ENCODE measurements at places on chromosomes 7 and 10.

GRCh38 chr10:96411716-96412320 lies 53.0 kb upstream of the OPALIN start:
- DNase-seq, result no peak

GRCh38 chr10:31896968-31897384 lies 31.7 kb downstream of the ARHGAP12 start:
- no peak for DNase-seq

DNA sequence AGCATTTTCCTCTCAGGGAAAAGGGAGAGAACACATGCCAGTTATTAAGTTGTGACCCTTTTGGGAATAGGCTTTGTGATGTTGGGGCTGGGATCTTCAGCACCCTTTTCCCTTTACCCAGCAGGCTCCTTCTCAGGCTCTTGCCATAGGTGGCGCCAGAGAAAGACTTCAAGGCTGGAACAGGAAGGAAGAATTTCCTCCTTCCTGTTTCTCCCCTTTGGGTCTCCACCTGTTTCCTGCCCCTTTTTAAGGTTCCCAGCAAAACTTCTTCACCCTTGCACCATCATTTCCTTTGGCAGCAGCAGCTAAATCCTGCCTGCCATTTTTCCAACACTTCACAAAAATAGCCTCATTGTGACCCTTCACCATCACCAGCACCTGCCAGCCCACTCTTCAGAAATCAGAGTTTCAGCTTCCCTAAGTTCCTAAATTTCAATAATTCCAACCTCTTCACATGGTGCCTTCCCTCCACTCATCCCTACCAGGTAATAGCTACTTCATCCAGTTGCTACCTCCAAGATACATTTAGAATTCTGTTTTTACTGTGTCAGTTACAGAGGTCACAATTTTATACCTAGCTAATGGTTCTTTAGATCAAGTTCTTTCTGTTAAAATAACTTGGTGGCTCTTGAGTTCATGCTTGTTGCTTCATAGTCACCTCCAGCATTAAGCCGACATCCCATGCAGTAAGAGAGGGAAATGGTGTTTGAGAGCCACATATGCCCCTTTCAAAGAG lies 22.4 kb upstream of the FOXK1 start:
- DNase-seq, result no peak

- DNase-seq, result no peak
Observed at GRCh38 chr10:20622531-20623211, 274.4 kb downstream of the NEBL start.

DNA sequence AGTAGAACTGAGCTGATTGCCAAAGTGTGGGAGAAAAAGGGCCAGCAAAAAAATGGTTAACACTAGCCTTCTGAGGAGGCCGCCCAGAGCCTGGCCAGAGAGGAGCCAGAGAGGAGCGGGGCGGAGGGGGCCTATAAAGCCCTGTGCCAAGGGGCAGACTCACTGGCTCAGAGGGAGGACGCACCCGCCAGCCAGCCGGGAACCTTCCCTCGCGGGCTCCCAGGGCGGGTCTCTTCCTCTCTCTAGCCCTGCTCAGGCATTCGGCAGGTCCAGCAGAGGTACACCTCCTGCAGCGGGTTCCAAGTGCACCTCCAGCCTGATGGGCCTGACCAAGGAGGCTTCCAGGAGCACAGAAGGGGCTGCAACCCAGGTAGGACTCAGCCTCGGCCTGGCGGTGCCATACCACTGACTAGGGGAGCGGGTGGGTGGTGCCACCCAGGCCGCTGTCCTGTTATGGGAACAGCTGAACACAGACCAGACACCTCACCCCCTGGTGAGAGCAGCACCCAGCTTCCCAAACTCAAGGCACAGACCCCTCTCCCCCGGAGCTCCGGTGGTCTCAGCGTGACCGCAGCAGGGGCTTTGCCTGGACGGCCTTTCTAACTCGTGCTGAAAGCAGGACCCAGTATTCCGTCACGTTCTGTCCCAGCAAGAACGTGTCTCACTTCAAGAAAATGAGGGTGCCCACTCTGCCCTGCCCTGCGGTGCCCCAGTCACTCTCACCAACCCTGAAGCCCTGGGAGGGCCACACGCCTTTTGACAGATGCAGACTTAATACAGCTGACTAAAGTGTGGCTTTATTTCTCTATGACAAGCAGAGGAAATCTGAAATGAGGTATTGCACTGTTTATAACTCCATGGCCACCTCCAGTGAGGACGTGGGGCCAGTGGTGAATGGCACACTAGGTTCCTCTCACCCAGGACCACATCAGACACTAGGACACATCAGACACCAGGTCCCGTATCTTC lies at the start of gene GPER1:
Gene GPER1 (plus strand): TSS at position 162 of the 969 bp plus-strand sequence. CDS start 3,616 bp downstream, outside the sequence.
- DNase-seq, result no peak

DNA sequence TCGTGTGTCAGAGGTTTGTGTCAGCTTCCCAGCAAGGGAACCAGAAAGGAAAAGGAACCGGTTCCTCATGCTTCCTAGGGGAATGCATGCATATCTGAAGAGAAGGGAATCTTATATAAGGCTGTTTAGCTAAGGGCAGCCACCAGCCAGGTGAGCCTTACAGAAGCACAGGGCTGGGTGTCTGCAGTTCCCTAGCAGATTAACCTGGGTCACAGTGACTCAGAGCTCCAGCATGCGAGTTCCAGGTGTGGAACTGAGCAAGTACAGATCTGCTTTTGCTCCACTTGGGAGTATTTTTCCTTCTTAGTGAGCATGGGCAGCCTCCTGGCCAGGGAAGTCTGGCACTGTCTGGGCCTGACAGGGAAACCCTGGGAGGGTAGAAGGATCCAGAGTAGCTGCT lies 957 bp upstream of the ANKRD2 start:
- no peak for DNase-seq

DNA sequence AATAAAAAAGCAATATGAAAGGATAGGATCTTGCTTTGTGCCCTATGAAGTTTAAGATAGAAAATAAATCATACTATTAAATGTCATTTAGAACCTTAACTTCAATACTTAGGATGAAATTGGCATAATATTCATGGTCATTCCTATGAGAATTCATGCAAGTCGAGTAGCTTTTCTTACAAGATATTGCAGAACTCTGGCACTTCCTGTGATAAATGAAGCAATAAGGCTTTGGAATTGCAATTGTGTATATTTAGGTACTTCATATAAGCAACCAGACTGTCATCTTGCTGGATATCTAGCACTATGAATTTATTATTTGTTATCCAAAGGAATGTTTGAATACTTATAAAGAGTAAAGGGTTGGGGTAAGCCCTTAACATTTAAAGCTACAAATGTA lies 116.5 kb downstream of the ZNF438 start:
- DNase-seq, result no peak

- no peak for DNase-seq
Observed at GRCh38 chr10:28046579-28046978, 47.7 kb upstream of the ODAD2 start.

- no peak for DNase-seq
Observed at GRCh38 chr10:31709028-31709427, 219.6 kb downstream of the ARHGAP12 start.

DNA sequence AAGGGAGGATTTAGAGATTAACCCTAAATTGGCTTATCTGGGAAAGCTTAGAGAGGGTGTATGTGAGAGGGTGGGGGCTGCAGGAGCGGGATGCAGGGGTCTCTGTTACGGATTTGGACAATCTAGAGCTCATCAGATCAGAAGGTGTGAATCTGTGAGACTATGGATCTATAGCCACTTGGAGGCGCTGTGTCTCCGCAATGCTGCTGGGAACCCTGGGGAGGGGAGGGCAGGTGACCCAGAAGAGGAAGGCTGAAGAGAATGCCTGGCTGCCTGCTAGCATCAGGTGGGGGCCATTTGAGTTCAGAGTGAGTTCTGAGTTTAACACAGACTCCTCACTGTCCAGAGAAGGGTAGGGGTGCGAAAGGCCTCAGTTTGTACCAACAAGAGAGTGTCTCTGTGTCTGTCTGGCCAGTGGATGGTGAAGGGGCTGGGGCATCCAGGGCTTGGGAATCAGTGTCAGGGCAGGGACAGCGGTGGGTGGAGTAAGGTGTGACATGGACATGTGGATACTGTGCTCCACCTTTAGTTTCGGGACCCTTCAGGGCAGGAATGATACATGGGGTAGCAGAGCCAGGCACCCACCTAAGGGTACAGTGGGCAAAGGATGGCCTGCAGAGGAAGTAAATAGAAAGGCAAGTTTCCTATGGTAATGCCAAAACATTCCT lies 187.3 kb upstream of the PRSS58 start:
- DNase-seq, result no peak

DNA sequence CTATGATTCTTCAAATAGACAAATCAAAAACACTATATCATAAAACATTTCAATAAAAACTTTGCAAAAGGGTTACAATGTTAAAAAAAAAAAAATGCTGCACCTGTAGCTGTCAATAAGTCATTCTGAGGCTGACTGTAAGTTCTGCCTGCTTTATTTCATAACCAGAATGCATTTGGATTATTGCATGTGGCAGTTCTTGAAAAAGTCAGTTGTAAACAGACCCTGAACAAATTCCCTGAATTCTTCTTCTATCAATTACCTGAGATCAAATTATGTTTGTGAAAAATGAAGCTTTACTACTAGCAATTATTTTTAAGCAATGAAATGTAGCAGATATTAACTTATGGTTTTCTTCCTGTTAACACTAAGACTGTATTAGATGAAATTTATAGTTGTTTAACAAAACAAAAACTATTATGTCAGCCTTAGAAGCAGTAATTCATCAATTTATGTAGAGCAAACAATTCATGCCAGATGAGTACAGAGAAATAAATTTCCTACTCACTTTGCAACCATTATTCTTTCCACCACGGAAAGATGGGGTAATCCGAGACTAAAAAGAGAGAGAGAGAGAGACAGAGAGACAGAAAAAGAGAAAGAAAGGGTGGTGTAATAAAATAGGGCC lies 107.8 kb downstream of the SFMBT2 start:
- DNase-seq, result no peak

GRCh38 chr7:65444899-65445823 lies 71.5 kb downstream of the ZNF92 start:
- no peak for DNase-seq
